ENCODE measurements at places on chromosomes 4 and X.
A peak's percentile ranks its signal among the peaks of the same experiment; 100 is the strongest.

DNA sequence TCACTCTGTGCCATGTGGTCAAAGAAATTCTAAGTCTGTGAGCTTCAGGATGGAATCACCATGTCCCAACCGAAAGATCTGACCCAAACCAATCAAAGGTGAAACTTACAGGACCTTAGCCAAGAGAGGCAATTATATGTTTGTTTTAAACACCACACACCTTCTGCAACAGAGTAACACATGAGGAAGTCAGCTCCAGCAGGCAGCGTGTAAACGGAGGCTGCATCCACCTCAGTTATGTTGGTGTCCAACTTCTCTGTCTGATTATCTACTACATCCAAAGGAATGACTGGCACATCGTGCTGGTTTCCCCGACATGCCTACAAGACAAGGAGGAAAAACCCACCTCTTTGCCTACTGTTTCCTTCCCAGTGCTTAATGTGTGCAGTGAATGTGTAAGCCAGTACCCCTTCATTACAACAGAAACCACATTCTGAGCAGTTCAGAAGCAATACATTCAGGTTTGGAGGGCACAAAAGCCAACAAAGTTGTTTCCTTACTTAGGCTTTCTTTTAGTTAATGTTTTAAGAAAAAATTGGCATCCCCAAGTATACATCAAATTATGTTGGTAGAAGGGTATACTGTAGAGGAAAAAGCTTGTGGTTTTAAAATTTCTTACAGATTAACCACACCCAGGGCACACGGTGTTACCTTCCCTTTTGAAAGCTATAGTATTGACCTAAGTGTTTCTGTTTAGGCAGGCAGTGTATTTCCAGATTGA, 12.4 kb downstream of the CASP6 start:
- DNase-seq, result no peak

GRCh38 chr4:156654410-156654809, 317.2 kb downstream of the PDGFC start:
- DNase-seq, result no peak

GRCh38 chrX:97629597-97629985, 745.9 kb downstream of the RPA4 start:
- no peak for DNase-seq

DNA sequence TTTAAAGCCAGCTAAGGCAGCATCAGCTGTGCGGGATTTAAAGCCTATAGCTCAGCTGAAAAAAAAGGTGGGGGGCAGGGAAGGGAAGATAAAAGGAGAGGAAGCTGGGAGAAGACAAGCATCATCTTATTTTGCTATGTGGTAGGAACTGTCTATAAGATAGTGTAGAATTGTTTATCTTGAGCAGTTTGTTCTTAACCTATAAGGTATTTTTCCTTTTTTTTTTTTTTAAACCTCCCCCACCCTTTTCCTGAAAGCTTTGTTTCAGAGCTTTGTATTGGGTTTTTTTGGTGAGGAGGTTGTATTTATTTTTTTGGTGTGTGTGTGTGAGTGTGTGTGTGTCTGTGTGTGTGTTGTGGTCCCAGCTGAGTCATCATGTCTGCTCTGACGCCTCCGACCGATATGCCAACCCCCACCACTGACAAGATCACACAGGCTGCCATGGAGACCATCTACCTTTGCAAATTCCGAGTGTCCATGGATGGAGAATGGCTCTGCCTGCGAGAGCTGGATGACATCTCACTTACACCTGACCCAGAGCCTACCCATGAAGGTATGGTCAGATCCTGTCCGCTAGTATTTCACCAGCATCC, 531 bp downstream of the RUFY3 start:
- DNase-seq, result no peak

DNA sequence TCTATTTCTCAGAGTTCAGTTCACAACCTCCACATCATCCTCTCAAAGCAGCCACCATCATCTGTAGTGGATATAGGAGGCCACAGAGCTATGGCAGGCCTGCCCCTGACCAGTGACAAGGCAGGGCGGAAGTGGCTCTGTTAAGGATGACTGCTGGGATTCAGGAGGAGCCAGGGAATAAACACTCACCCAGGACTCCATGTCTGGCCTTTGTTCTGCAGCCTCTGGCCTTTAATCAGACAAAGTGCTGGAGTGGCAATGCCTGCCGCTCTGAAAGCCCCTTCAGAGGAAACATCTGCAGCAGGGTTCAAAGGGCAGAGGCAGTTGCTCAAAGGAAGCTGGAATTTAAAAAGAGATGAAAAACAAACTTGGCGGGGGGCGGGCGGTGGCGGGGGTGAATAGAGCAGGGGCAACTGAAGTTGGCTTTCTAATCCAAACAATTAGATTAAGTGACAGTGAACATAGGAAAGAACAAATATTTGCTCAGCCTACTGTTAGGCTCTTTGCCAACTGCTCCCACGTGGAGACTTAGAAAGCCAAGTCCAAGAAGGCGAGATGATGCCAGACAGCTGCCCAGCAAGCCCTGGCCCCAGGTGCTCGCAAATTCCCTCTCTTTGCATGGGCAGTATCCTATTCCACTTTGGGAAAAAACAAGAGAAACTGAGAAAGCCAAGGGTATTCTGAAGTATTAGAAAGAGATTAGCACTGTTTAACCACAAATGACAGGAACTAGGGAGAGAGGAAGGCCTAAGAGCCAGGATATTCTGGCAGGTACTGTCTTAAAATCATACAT, 5.5 kb downstream of the MPP1 start:
- no peak for DNase-seq

DNA sequence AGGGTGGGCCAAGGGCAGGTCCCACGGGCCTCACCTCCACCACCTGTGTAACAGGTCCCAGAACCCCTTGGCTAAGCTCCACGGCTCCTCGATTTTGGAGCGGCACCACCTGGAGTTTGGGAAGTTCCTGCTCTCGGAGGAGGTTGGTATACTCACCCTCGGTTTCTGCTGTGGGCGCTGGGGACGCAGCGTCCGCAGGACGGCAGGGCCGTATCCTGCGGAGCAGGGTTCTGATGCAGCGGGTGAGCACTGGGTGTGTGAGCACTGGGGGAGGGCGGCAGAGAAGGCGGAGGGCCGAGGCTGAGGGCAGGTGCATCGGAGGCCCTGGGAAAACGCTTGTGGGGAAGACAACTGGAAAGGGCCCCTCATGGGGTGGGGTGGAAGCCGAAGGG, 11.0 kb downstream of the ATP5ME start:
- no peak for DNase-seq

GRCh38 chrX:16188687-16189086, 21.4 kb downstream of the MAGEB17 start:
- DNase-seq, result no peak

GRCh38 chr4:88054901-88055300, 47.5 kb downstream of the PKD2 start:
- DNase-seq, result peak; percentile 20

DNA sequence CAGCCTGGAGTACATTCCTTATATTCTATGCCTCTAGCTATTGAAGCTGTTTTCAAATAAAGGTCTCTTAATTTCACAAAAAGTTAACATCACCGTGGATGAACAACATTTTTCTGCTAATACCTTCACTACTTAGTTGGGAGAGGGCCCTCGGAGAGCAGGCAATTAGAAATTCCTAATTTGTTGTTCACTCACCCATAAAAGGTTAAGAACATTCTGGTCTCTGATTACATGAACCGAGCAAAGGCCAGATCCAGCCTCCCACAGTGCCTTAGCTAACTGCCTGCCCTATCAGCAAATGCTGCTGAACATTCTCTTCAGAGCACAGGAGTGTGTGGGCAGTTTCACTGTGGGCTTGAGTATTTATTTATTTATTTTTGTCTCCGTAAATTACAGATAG, 36.0 kb upstream of the TTC29 start:
- DNase-seq, result no peak

DNA sequence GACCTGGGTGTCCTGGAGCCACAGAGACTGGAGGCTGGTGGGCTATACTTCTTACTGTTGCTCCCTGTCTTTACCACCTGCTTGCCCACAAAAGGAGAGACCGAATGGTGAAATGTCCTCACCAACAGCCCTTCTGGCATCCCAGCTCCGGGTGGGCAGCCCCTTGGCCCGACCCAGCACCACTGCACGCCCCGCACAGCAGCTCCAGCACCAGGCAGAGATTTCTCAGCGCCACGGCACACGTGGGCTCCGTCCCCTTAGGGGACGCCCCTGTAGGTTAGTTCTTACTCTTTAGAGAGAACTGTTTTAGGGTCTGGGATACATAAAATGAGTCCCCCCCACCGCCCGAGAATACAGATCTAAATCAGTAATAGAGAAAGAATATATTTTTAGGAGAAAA, 158.4 kb upstream of the MAB21L2 start:
- no peak for DNase-seq

DNA sequence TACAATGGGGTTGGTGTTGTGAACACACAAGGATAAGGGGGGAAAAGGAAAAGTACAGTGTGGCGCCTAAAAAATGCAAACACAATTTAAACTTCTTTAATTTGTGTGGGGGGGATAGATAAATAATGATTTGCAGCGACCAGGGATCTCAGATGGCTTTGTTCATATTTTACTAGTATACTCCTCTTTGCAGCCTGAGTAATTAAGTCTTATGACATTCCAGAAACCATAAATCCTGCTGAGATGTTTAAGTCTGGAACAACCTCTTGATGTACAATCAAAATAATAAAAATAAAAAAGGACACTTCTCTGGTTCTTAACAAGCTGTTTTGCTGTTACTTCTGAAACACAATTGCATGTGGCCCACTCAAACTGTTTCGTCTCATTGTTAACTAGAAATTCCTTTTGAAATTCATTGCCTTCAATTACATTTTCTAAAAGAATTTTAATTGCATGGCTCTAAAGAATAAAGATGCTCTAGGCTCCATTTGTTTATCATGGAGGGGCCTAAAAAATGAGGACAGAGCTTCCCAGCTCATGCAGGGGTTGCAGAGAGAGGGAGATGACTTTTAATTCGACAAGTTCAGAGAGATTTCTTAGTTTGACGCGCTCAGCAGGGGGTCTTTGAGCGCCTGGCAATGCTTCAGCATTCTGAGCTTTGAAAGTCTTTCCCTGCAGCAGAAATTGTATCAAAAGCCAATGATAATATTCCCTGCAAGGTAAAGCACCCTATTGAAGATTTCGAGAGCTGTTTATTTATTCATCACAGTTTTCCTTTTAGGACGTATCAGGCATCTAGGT, 892.4 kb upstream of the TENM3 start:
- DNase-seq, result no peak

DNA sequence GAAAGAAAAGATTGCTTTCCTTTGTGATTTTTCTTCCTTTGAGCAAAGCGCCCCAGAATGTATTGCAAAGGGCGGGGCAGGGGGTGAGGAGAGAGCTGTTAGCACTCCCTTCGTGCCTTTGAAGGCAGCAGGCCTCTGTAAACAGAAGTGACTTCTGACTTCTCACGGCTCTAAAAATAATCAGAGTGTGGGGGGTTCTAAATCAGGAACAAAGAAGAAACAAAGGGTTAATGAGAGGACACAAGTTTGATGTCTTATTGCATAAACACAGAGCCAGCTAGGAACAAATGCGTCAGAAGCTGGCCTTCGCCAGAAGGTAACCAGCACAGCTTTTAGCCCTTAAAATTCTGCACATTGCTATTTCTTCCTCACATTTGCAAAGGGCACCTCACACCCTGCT, 626.2 kb downstream of the MID1IP1 start:
- DNase-seq, result no peak

GRCh38 chr4:183399126-183399522, 45.3 kb upstream of the CDKN2AIP start:
- no peak for DNase-seq

GRCh38 chrX:66994729-66995128, 355.9 kb upstream of the EDA2R start:
- DNase-seq, result no peak

DNA sequence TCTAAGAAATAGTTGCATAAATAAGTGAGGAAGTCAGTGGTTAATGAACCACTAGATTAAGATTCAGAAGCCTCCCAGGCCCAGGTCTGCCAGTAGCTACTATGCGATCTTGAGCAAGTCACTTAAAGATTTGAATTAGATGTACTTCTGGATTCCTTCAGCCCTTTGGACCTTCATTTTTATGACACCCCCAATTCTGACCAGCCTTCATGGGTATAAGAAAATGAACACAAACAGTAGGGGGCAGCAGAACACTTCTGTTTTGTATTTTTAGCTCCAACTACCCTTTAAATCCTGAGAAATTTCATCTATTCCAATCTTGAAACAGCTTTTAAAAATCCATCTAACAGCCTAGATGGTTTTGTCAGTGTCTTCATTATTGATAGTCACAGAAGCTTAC, 19.0 kb downstream of the TMEM47 start:
- DNase-seq, result no peak

DNA sequence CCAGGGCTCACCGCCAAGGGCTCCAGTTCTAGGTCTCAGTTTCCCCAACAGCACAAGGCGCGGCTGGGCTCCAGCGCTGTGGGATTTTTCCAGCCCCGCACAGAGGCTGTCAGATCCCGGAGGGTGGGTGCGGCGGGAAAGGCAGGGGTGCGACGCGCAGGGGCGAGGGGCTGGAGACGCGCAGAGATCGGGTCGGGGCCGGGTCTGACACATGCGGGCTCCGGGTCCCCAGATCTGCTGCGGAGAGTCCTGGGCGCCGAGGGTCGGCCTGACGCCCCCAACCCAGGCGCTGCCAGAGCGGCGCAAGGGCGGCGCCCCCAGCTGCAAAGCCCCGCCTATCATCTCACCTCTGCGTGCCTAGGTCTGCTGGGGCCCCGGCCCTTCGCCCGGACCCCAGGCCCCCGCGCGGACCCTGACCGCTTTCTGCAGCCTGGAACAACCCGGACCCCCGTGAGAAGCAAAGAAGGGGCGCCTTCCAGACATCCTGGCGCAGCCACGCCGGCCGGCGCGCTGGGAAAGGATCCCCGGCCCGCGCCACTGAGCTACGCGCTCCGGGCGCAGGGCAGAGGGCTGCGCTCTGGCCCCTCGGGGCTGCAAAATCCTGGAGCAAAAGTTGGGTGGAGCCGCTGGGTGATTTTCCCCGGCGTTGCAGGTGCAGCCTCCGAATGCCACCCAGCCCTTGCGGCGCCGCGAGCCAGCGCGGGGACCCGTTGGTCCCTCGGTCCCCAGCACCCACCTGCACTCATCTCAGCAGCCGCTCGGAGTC, 486 bp downstream of the ABLIM2 start:
- DNase-seq, result no peak

DNA sequence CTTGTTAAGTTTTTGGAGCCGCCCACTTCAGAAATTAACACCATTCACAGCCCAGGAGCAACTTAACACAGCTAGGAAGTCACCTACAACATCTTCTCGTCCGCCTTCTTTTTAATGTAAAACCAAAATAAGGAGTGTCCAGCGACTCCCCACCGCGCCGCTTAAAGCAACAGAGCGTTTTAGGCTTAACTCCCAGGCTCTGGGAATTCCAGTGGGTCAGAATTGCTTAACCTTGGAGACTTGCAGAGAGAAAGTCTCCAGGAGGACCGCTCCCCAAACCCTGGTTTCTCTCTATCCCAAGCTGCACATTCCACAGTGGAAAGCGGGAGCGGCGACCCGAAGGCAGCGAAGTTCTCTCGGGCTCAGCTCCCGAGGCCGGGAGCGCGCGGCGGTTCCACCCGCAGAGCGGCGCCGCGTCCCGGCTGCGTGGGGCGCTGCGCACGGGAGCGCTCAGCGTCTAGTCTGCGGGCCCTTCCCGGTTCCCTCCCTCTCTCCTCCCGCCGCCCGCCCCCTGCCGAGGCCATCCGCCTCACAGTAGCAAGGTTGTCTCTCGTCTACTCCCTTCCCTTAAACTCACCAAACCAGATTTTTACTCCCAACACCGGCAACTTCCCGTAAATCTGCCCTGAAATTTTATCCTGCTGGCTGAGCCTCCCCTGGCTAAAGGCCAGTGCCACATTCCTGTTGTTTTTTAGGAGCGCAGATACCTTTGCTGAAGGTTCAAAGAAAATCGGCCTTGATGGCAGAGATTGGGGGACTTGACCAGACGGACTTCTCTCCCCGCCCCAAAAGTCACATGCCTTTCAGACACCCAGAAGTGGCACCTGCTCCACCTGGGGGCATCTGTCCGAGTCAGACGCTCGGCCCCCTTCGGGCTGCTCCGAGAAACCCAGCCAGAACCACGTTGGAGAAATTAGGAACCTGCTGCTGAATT, at the start of gene RBM47:
Gene RBM47, minus strand, starts transcription at position 464 of the 934 bp plus-strand sequence. CDS start 190,971 bp downstream, outside the sequence.
- DNase-seq, result no peak
